Smooth muscle cell of the pulmonary artery (primary cell): ENCODE measurements at places on chromosomes 3 and 15. TPM values are rescaled to one million over a fixed set of nuclear protein-coding genes. Genes with fewer than 3 reads are reported as not detected.

The LCTL gene
- 0.17 and 1.6 TPM in 2 replicates for total RNA-seq

The CXCR6 gene
- not detected in 2 replicates for total RNA-seq

The GOLGA8K gene
- 0.36 and 0.46 TPM in 2 replicates for total RNA-seq

The ZNF660 gene
- total RNA-seq = 1.8 and 2.2 TPM in 2 replicates

The CA12 gene
- total RNA-seq = 215 and 359 TPM in 2 replicates

The STAB1 gene
- 0.50 and 0.59 TPM in 2 replicates for total RNA-seq

The MUC20 gene
- 0.20 and 0.50 TPM in 2 replicates for total RNA-seq

The XCR1 gene
- not detected in 2 replicates for total RNA-seq

The PLA2G4D gene
- under 0.01 TPM in 1 of 2 replicates, not detected in the other for total RNA-seq

The SHF gene
- 0.63 and 1.8 TPM in 2 replicates for total RNA-seq

The NOX5 gene
- 0.23 and 0.39 TPM in 2 replicates for total RNA-seq

The CCNB2 gene
- 4.0 and 11.1 TPM in 2 replicates for total RNA-seq

The CCR3 gene
- not detected in 2 replicates for total RNA-seq

The ZNF621 gene
- 18.5 and 19.9 TPM in 2 replicates for total RNA-seq

The SRGAP3 gene
- 2.8 and 7.6 TPM in 2 replicates for total RNA-seq

The LPP gene
- 102 and 130 TPM in 2 replicates for total RNA-seq

The EFHB gene
- 0.63 and 0.72 TPM in 2 replicates for total RNA-seq

The NEK10 gene
- 13.0 and 16.2 TPM in 2 replicates for total RNA-seq

The IGF1R gene
- total RNA-seq = 55.6 and 76.7 TPM in 2 replicates

The PIGX gene
- 21.7 and 23.5 TPM in 2 replicates for total RNA-seq

The NDUFB5 gene
- 49.1 and 74.0 TPM in 2 replicates for total RNA-seq

The COL6A5 gene
- not detected in 2 replicates for total RNA-seq

The SLC22A14 gene
- total RNA-seq = 0.46 and 0.66 TPM in 2 replicates

The CYP19A1 gene
- 0.23 and 0.72 TPM in 2 replicates for total RNA-seq

The GOLGA6L7 gene
- total RNA-seq = not detected in 2 replicates

The HRH1 gene
- 21.6 and 44.0 TPM in 2 replicates for total RNA-seq

The NECTIN3 gene
- total RNA-seq = 31.5 and 46.2 TPM in 2 replicates

The C3orf22 gene
- not detected in 2 replicates for total RNA-seq

The TPRG1 gene
- total RNA-seq = 0.40 and 0.52 TPM in 2 replicates

The WNT7A gene
- not detected in 2 replicates for total RNA-seq

The CCDC66 gene
- total RNA-seq = 11.7 and 12.9 TPM in 2 replicates

The IL17RB gene
- under 0.01 TPM in 1 of 2 replicates, not detected in the other for total RNA-seq

The UBE2E2 gene
- total RNA-seq = 22.5 and 42.2 TPM in 2 replicates

The MED12L gene
- total RNA-seq = 0.17 and 1.0 TPM in 2 replicates
